SJCRH30 (cell line): ENCODE measurements at places on chromosomes 16 and 17. TPM values are rescaled to one million over a fixed set of nuclear protein-coding genes. Genes with fewer than 3 reads are reported as not detected.

IL21R gene
- 3.8 and 4.6 TPM in 2 replicates for total RNA-seq

DNA sequence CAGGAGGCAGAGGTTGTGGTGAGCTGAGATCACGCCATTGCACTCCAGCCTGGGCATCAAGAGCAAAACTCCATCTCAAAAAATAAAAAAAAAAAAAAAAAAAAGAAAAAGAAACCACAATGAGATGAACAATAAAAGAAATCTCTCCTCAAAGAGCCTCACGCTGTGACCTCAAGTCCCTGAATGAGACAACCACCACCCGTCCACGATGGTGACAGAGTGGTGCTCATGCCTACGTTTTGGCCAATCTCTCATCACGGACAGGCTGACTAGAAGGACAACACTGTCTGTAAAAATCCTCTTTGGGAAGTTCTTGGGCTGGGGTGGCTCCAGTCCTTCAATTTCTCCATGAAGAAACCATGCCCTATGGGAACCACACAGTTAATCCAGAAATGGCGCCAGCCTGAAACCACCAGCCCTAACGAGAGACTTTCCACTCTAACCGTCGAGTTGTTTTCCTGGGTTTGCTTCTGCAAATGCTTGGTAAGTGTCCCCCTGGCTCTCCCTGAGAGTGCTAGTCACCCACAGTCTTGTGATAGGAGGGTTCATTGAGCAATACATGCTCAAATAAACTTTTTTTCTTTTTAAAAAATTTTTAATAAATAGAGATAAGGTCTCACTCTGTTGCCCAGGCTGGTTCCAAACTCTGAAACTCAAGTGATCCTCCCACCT lies 15.0 kb upstream of the PRSS27 start:
- DNase-seq, result no peak

DNA sequence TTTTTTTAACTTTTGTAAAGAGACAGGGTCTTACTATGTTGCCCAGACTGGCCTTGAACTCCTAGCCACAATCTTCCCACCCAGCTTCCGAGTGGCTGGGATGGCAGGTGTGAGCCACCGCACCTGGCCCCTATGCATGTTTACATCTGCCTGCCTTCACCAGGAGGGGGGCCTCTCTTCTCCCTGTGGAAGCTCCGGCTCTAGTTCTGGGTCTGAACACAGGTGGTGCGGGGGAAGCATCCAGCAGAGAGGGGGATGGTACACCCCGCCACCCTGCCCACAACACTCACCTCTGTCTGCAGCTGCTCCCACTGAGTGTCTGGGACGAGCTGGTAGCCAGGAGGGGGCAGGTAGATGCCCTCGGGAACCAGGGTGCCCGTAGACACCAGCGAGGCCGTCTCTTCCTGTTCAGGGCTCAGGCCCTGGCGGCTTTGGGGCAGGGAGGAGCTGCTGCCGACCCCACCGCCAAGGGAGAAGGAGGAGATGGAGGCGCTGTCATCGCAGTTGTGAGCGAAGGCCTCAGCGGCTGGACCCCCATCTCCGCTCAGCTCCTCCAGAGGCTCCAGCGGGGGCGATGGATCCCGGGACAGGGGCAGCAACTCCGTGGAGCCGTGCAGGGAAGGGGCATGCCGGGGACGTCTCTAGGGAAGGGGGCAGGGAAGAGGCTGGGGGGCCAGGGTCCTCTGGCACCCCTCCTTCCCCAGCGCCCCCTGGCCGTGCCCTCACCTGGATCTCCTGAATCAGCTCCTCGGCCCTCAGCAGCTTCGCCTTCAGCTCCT lies 10.9 kb downstream of the RABEP2 start:
- DNase-seq, result no peak

GRCh38 chr17:50100921-50101345 lies 5.8 kb downstream of the PDK2 start:
- no peak for DNase-seq

GRCh38 chr17:72822358-72823023 lies 270.0 kb downstream of the SLC39A11 start:
- peak; percentile 15 for DNase-seq

ASGR2 gene
- total RNA-seq, result not detected in 2 replicates

DNA sequence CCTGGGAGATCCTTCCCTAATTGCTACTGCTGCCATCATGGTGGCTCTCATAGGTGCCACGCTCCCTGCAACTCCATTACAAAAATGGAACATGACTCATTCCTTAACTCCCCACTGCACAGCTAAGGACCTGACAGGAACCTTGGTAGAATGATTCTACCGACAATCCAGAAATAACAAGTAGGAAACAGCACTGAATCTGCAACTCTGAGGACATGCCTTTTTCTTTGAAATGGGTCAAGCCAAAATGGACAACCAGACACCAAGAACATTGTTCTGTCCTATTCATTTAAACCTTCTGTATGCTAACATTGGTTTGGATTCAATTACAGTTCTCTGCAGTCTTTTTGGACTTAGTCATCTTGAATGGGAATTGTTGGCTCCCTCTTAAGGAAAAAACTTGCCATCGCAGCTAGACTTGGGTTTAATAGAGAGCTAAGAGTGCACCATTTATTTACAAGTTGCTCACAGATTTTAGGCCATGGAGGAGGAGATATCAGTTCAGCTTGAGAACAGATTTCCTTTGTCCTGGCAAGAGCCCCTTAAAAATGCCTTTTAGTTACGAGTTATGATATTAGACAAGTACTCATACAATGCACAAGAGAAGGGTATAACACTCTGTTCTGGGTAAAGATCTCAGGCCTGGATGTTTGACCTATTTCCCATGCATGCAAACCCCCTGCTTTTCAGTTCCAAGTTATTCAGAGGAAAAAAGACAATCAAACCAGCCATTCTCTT lies 20.9 kb upstream of the NSRP1 start:
- peak; percentile 74 for DNase-seq

DCXR gene
- 110 and 112 TPM in 2 replicates for total RNA-seq

DNA sequence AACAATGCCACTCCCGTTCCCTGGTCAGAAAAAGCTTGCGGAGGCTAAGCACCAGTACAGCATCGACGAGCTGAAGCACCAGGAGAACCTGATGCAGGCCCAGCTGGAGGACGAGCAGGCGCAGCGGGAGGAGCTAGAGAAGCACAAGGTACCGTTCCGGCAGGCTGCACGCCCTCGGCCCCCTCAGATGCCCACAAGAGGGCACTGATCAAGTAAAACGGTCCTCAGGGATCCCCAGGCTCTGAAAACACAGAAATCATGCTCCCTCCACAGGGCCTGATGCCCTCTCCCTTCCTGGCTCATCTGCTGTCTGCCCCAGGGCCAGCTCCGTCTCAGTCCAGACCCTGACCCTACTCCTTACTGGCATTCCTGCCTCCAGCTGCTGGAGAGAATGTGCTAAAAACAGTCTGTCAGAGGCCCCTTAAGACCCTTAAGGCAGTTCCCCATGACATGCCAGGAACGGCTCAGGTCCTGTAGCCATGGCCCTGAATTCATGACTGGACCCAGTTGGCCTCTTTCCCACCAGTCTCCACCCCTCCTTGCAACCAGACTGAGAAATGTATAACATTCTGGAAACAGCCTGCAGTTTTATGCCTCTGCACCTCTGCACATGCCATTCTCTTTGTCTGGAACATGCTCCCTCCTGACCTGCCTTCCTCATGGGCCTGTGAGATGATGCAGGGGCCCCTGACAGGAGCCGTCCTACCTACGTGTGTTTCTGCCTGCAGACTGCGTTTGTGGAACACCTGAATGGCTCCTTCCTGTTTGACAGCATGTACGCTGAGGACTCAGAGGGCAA lies 21.8 kb downstream of the DRC3 start:
- DNase-seq, result peak; percentile 46
